ENCODE measurements at places on chromosomes 1 and 21.
A peak's percentile ranks its signal among the peaks of the same experiment; 100 is the strongest.

GRCh38 chr1:8435569-8436071 is 117.7 kb downstream of the SLC45A1 start:
- no peak for ATAC-seq

GRCh38 chr1:29090937-29091618 is 32.6 kb downstream of the TMEM200B start:
- ATAC-seq, result no peak

DNA sequence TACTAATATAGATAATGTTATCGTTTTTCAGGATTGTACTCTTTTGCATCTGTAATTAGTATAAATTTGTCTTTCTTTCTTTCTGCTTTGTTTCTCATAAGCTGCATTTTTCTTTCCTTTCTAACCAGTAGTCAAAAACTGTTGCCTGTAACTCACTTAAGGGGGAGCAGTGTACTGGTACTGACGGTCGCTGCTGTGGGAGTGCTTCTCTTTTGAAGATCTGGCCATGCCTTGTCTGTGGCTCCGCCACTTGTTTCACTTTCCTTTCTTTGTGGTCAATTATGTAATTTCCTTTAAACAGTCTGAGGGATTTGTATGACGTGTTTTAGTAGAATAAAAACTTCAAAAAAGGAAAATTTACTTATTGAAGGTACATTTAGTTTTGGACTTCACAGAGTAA is 37.0 kb downstream of the MIA3 start:
- ATAC-seq, result no peak

- no peak for ATAC-seq
These were observed 450.7 kb downstream of the PTPRC start for GRCh38 chr1:199089393-199090122.

DNA sequence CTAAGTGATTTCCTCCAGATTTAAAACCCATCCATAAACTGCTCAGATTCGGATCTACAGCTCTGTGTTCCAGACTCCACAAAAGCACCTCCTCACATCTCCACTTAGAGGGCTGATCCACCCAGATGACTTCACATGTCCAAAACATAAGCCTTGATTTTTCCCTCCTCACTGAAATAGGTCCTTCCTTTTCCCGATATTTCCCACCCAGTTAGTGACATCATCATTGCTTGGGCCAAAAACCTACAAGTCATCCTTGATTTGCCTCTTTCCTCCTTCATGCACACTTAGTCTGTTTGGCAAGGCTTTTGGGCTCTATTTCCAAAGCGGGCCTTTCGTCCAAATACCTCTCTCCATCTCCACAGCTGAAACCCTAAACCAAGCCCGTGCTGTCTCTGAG is 32.3 kb downstream of the CCDC185 start:
- no peak for ATAC-seq

DNA sequence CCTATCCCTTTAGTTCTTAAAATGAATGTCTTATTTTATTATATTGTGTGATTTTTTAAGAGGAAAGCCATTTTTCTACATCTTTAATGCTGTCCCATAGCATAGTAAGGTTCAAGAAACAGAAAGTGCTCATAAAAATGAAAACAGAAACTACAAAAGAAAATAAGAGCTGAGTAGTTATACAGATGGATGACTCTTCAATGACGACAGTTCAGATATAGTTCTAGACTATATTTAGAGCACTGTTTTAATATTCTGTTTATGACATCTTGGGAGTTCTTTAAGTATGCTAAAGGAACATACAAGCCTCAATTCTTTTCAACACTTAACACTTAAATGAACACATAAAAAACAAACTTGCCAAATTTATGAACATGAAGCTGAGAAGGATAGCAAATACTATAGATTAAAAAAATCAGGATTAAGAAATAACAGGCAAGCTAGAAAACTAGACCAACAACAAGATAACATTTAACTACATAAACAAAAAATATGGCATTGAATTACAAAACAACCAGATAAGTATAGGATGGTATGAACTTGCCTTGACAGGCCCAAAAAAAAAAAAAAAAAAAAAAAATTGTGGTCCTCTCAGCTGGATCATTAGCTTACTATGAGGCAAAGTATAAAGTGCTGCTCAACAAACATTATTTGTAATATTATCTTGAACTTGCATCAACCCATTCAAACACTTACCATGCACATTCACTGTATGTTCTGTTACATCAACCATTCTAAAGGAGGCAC is 87.9 kb downstream of the ZZZ3 start:
- no peak for ATAC-seq

GRCh38 chr1:25999041-25999800 is 1.4 kb upstream of the PAFAH2 start:
- ATAC-seq, result no peak

DNA sequence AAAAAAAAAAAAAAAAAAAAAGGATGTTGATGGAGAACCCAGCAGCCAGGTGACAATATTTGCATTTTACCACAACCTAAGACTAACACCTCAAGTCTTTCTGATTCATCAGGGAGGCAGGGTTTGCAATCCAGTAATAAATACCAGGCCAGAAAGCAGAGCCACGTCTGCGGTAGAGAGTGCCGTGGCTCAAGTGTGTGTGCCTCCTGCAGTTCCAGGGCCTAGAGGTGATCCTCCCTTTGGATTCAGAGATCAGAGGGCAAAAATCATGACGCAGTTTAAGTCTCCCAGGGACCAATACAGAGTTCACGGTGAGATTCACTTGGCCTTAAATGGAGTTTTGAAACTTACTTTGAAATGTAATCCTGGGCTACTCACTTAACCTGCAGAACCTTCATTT is 34.9 kb downstream of the TMCO4 start:
- ATAC-seq, result no peak

- no peak for ATAC-seq
These were observed 6.1 kb upstream of the ETNK2 start for GRCh38 chr1:204157962-204158361.

- no peak for ATAC-seq
These were observed 363.5 kb downstream of the KCNH1 start for GRCh38 chr1:210770396-210770984.

GRCh38 chr21:44858791-44859190 is 14.7 kb downstream of the PTTG1IP start:
- no peak for ATAC-seq

- ATAC-seq, result peak; percentile 77
These were observed 5.9 kb upstream of the DPT start for GRCh38 chr1:168734946-168735345.

DNA sequence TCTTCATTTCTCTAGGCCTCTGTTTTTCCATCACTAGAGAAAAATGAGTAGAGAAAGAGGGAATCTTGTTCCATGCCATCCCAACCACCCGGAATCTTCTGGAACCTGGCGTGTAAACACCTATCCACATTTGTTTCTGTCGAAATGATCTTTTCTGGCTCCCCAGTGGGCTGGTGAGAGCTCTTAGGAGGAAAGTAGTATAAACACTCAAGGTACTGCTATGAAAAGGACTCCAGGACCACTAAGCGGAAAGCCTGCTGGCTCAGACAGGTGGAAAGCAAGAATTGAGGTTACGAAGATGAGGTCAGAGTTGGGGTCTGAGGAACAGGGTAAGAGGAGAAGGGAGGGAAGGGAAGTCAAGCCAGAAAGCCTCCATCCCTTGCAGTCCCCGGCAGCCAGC is 90.8 kb downstream of the PLXNA2 start:
- ATAC-seq, result no peak

- no peak for ATAC-seq
These were observed 779 bp downstream of the SLC44A3 start for GRCh38 chr1:94820936-94821335.

DNA sequence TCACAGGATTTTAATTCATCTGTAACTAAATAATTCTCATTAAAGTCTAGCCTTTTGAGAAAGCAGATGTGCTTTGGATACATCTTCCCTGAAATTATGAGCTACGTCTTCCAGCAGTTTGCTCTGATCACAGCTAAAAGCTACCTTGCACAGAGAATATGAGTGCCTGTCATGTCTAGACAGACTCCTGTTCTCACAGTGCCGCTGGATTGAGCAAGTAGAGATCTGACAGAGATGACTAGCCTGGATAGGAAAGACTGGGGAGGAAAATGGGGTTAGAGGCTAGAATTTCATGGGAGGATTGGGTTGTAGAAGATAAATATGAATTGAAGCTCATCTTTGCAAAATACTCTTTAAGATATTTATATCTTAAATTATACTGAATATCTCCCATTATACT is 24.1 kb downstream of the CEPT1 start:
- no peak for ATAC-seq

GRCh38 chr1:20282533-20282932 is 8.1 kb upstream of the VWA5B1 start:
- ATAC-seq, result no peak

GRCh38 chr1:157429601-157430240 is 122.6 kb downstream of the FCRL5 start:
- ATAC-seq, result no peak

- ATAC-seq, result no peak
These were observed 9.3 kb downstream of the DPYD start for GRCh38 chr1:97911266-97912215.

- no peak for ATAC-seq
These were observed 26.3 kb upstream of the CYP4B1 start for GRCh38 chr1:46772571-46772970.

GRCh38 chr1:151259351-151259750 is 4.8 kb downstream of the PSMD4 start:
- ATAC-seq, result no peak

DNA sequence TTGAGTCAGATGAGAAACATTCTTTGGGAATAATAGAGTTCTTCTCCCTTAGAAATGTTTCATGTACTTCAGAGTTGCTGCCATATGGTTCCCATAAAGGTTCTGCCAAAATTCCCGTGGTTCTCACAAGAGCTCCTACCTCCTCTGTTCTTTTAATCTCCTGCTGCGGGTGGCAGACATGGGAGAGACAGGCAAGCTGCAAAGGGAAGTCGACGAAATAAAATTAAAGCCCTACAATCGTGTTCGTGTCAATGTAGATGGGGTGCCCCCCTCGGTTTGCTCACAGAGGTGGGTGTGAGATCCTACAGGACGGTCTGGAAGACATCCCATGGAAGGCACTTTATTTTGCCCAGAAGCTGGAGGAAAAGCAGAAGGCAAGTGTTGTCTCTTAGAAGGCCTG is 276.0 kb downstream of the RWDD3 start:
- no peak for ATAC-seq

DNA sequence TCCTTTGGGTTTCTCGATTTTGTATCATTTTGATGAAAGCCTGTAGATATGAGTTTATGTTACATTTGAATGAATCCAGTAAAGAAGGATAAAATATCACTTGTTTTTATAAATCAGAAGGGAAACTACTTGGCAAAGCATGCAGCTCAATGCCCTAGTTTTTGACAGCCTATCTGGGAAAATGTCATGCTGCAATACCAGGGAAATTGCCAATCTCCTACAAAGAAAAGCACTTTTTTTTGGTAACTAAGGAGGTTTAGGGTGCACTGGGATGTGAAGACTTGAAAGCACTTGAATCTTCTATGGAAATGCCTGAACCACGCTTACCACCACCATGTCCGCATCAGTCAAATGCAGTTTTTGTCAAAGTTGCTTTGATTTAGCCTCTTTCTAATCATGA is 446.9 kb upstream of the LRRC7 start:
- ATAC-seq, result no peak

GRCh38 chr1:3342960-3343359 is 111.5 kb upstream of the ARHGEF16 start:
- ATAC-seq, result no peak

GRCh38 chr1:187790724-187791123 is 962.0 kb downstream of the PLA2G4A start:
- no peak for ATAC-seq

- no peak for ATAC-seq
These were observed 805 bp downstream of the NRIP1 start for GRCh38 chr21:15063814-15064575.

- no peak for ATAC-seq
These were observed 64.7 kb downstream of the S1PR1 start for GRCh38 chr1:101301446-101302057.

GRCh38 chr1:219177363-219177762 is 3.7 kb downstream of the LYPLAL1 start:
- no peak for ATAC-seq

DNA sequence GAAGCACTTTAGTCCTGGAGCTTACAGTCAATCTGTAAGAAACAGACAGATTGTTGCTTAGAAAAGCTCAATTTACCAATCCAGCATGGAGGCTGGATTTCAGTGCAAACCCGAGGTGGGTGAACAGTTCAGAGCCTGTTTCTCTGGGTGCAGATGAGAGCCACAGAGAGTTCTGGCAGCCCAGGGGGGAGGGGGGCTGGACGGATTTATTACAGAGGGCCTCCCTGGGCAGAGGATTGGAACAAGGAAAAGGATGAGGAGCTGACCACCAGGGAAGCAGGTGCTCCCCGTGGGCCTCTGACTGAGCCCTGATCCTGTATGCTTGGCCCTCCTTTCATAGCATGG is 38.0 kb upstream of the EPS8L3 start:
- no peak for ATAC-seq

- ATAC-seq, result peak; percentile 72
These were observed 1.3 kb downstream of the RCOR3 start for GRCh38 chr1:211260141-211261107.

DNA sequence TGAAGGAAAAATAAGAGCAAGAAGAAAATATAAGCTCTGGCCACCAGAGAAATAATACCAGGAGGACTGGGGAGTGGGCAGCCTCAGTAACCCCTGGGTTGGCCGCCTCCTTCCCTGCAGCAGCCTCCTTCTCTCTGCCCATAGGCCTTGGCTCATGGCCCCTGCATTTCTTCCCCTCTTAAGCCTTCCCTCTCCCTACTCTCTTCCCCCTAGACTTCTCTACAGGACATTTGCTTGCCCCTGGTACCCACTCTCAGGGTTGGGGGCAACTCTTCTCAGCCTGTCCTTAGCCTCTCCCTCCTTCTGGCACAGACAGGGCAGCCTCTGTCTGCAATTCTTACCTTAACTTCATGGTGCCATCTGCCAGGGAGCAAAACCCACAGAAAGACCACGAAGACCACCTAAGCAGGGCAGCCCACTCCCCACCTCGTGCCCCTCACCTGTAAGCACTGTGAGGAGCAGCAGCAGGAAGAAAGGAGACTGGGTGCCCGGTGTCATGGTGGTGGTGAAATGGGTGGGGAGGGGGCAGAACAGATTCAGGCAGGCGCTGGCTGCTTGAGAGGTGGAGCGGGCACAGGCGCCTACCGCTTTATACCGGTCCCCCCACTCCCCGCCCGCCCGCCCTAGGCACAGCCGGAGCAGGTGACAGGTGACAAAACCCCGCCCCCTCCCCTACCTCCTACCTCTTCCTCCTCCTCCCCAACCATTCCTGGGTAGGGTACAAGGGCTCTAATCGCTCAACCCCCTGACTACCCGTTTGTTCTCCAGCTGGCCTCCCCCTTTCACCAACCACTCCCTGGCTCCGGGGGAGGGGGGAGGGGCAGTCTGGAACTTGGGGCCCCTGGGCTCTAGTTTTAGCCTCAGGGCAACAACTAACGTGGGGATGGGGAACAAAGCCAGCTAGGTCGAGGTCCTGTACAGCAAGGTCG is 15.1 kb downstream of the THBS3 start:
- ATAC-seq, result no peak

Data from SK-N-SH treated with all-trans-retinoic acid at 6 μM for 48 hours (cell line).